Activated CD4-positive, alpha-beta T cell treated with anti-CD3 and anti-CD28 coated beads, Interleukin-2, amount 10 ng/mL, durations not matched to agents 7 days and 5 days (primary cell): ENCODE measurements at places on chromosomes 4 and X. TPM values are rescaled to one million over a fixed set of nuclear protein-coding genes. Genes with fewer than 3 reads are reported as not detected.

AR gene
- not detected for total RNA-seq

NEXMIF gene
- total RNA-seq, result 0.52 TPM

SCRG1 gene
- total RNA-seq, result not detected

PCDH10 gene
- total RNA-seq, result not detected

BEND2 gene
- not detected for total RNA-seq

ARHGAP6 gene
- total RNA-seq, result not detected

PIN4 gene
- total RNA-seq, result 5.4 TPM

C4orf50 gene
- 0.27 TPM for total RNA-seq

GLRB gene
- total RNA-seq, result not detected

RAB39B gene
- total RNA-seq, result 8.0 TPM
